ENCODE measurements at places on chromosomes 6 and 20.

DNA sequence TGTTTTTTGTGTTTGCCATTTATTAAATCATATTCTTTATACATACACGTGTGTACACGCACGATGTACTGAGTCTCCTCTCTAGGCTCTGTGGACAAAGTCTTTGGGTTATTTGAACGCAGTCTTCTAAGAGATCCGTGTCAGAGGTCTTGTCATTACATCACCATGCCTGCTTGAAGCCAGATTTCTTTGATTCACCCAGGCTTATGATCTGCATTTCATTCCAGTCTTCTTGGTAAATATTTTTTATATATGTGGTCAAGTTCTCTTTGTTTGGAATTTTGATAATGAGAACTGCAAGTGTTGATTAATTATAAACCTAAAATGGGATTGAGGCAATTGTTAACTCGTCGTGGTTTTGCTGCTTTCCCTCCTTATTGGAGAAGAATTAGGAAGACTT, 34.6 kb downstream of the KCNS1 start:
- DNase-seq, result no peak

DNA sequence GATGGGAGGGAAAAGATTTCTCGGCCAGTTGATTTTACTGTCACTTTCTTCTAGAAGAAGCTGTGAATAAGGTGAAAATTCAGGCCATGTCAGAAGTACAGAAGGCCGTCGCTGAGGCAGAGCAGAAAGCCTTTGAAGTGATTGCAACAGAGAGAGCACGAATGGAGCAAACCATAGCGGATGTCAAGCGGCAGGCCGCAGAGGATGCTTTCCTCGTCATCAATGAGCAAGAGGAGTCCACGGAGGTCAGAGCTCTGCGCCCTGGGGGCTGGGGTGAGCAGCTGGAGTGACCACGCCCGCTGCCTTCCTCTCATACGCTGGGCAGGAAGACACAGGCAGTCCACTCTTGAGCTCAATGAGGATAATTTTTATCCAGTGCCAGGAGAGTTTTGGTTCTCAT, 21.8 kb upstream of the C20orf144 start:
- DNase-seq, result no peak

- no peak for DNase-seq
Observed at GRCh38 chr20:39829661-39830060, 859.4 kb downstream of the MAFB start.

- no peak for DNase-seq
Observed at GRCh38 chr6:162602759-162603158, 124.8 kb downstream of the PRKN start.

DNA sequence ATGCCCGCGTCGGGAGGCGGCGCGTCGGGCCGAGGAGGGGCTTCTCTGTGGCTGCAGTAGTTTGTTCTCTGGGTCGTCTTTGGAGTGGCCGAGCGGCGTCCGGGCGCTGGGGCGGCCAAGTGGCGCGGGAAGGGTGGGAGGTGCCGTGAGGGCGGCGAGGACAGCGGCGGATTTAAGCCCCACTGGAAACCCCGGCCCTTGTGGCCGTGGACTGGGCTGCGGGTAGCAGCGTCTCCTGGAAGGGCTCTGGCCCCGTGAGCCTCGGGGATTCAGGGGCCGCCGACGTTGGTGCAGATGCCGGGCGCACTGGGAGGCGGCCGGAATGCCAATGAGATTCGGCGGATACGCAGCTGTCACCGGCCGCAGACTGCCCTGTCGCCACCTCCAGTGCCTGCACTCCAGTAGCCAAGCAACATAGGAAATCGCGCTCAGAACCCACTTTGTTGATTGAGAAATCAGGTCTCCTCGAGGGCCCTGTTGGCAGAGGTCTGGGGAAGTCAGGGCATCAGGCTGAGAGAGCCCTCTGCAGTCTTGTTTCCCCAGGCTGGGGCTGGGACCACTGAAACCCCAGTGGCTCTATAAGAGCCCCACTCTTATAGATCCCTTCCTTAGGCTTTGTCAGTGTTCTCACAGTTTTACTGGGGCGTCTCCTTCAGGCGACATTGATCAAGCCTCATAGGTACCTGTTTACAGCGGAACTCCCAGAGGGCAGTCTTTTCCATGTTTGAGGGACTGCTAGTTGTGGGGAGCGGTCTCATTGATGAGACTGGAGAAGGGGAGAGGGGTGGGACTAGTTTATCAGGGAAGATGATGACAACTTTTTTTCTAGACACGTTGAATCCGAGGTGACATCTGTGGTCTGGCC, 642 bp downstream of the GZF1 start:
- no peak for DNase-seq

DNA sequence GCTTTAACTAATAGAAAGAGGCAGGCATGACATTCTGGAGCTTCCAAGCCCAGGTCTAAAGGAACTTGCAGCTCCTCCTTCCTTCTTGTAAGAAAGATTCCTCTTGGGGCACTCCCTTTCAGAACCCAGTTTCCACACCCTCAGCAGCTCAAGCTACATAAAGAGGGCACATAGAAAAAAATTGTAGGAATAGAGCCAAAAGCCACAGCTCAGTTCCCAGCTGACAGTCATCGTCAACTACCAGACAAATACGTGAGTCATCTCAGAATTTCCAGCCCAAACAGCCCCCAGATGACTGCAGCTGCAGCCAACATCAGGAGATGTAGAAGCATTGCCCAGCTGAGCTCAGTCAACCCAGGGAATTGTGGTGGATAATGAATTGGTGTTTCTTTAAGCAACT, 349.8 kb upstream of the ARID1B start:
- no peak for DNase-seq

DNA sequence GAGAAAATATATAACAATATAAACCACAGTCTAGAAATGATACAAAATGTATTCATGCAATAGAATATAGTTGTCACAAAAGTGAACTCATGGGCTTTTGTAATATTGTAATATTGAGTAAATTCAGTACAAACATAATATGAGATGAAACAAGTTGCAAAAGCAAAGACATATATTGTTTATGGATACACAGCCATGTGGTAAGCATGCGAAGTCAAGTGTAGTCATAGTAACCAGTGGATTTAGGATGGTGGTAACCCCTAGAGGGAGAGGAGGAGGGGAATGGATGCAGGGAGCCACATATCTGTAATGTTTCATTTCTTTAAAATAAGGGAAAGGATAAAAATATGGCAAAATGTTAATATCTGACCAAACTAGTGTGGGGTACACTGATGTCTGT, 47.3 kb downstream of the ARMC2 start:
- DNase-seq, result no peak

- DNase-seq, result no peak
Observed at GRCh38 chr6:3749067-3749841, 2.3 kb downstream of the PXDC1 start.

DNA sequence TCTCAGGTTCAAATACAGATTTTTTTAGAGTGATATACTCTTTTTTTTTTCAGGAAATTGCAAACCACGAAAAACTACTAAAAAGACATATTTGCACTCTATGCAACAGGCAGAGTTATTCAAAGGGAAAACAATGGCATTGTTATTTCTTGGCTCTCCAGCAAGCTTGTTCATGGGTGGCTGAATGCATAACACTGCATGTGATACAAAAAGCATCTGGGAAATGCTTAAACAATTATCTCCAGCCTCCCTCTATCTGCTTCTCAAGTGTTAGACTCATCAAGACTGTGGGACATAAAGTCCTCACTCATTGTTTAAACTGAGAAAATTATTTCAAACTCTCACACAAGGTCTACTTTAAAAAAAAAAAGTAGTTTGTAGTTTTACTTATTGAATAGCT, 7.3 kb upstream of the COL12A1 start:
- no peak for DNase-seq

GRCh38 chr6:109493865-109494264, 10.8 kb upstream of the ZBTB24 start:
- DNase-seq, result no peak

All from NCI-H1417 treated with DMSO at 0.1 percent for 48 hours (cell line).